ENCODE measurements at places on chromosomes 3 and 15.

- DNase-seq: peak; percentile 43
Observed at GRCh38 chr3:46442576-46443530, 21.9 kb downstream of the LTF start.

- DNase-seq: peak; percentile 53
Observed at GRCh38 chr3:148950806-148951205, 40.5 kb upstream of the GYG1 start.

DNA sequence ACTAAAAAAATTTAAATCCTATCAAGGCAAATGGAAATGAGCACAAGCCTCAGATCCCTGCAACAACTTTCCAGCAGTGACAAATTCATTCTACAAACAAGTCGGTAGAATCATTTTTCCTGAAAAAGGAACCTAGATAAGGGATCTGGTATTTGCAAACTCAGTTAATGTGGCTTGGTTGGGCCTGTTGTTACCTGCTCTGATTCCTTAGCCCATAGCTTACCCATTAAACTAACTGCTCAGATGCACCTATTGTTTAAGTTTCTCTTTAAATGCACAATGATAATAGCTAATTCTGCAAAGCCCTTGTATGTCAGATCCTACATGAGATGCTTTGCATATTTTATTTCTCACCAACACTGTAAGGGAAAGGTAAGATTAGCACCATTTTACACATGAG is 377.4 kb upstream of the RGMA start:
- no peak for DNase-seq

- DNase-seq: no peak
Observed at GRCh38 chr3:150248888-150249681, 159.0 kb upstream of the TSC22D2 start.

- no peak for DNase-seq
Observed at GRCh38 chr15:90808517-90809235, 59.7 kb upstream of the FURIN start.

DNA sequence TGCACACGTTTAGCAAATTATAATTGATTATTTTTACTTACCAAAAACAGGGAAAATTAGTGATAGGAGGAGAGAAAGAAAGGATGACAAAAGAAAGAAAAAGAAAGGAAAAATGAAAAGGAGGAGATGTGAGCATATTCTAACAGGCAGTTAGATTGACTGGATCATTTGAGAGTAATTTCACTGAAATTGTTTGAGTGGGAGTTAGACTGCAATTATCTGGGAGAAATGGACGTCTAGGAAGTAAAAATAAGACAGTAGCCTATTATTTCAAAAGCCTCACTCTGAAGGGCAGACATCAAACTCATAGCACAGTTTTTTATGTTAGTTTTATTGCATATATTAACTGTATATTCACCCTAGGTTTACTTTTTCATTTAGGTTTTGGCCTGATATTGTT is 272.8 kb upstream of the POU1F1 start:
- DNase-seq: no peak

GRCh38 chr3:61613666-61614065 is 52.3 kb downstream of the PTPRG start:
- peak; percentile 33 for DNase-seq

DNA sequence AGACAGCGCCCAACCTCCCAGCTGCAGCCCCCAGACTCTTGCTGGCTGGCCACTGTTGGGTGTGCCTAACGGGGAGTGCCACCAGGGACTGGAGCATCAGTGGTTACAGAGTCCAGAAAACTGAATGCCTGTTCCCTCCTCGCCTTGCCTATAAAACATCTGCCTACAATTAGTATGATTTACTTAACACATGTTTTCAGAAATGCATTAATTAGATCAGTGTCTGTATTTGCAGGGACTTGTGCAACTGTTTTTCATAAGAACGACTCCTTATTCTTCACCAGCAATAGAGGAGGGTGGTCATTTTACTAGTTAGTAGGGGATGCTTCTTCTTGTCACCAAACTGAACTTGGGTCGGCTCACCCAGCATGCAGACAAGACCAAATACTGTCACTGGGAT is 248.7 kb downstream of the GABRG3 start:
- no peak for DNase-seq

DNA sequence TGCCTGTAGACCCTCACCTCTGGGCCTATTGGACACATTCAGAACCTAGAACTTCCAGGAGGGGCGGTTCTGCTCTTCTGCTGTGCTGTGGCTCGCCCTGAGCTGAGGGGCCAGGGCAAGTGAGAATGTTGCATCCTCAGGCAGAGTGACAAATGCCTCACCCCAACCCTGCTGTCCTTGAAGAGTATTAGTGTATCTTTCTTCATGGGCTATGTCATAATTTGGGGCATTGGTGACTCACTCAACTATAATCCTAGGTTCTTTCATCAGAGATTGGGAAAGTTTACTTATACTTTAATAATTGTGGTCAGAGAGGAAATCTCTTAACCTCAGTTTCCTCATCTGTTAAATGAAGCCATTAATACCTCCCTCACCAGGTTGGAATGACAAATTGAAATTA is 143.8 kb downstream of the SV2B start:
- no peak for DNase-seq

- DNase-seq: no peak
Observed at GRCh38 chr15:93942269-93942694, 289.1 kb upstream of the MCTP2 start.

GRCh38 chr15:72516777-72517176 is 42.6 kb downstream of the ARIH1 start:
- DNase-seq: no peak

Measured in amniotic epithelial cell (primary cell).